ENCODE measurements at places on chromosomes 11 and 22.

DNA sequence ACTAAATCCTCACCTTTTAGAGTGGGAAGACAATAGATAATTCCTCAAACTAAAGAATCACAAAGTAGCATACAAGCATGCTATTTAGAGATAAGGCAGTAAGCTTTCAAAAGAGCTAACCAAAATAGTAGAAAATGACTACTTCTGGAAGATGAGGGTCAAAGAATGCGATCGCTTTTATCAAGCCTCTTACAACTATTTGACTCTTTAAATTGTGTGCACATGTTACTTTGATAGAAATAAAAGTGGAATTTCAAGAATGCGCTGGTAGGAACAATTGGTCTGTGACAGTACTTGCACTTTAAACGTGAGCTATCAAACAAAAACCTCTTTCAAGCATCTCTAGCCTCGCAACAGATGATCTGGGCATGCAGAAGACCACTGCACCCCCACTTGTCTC lies 97.3 kb downstream of the COMMD9 start:
- no peak for DNase-seq
- H3K27ac ChIP-seq: no peak overlapping the region
- no peaks in the 10 kb centered on the region for H3K36me3 ChIP-seq
- no peak overlapping the region for H3K4me3 ChIP-seq
- no peaks in the 10 kb centered on the region for H3K27me3 ChIP-seq

DNA sequence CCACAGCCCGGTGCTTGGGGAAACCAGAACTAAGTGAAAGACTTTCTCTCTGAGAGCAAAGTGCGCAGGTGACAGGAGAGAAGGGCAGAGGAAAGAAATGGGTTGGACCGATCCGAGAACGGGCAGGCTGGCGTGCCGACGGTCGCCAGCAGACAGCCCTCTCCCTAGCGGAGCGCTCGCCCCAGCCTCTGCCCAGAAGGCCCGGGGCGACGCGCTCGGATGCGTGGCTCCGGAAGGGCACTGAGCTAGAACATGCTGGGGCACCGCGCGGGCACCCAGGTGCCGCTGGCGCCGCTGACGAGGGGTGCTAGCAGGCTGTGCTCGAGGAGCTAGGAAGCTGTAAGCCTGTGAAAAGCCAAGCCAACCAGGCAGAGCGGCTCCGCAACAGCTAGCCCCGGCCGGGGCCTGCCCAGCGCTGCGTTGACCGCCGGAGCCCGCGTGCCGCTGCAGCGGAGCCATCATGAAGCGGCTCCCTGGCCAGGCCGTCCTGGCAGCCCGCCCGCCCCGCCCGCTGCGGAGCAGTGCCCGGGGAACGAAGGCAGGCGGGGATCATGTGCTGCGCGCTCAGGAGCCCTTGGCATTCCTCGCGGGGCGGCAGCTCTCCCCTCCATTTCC lies 22.1 kb upstream of the RRAS2 start:
- no peaks in the 10 kb centered on the region for H3K4me1 ChIP-seq
- peak overlapping the region; percentile 72 for H3K4me3 ChIP-seq
- DNase-seq: no peak
- peak overlapping the region; percentile 40 for H3K27ac ChIP-seq

- H3K27me3 ChIP-seq: no peaks in the 10 kb centered on the region
- no peaks in the 10 kb centered on the region for H3K36me3 ChIP-seq
- H3K4me3 ChIP-seq: no peak overlapping the region
- no peak overlapping the region for H3K27ac ChIP-seq
Measured at GRCh38 chr22:20740222-20740951, 33.5 kb upstream of the SERPIND1 start.

DNA sequence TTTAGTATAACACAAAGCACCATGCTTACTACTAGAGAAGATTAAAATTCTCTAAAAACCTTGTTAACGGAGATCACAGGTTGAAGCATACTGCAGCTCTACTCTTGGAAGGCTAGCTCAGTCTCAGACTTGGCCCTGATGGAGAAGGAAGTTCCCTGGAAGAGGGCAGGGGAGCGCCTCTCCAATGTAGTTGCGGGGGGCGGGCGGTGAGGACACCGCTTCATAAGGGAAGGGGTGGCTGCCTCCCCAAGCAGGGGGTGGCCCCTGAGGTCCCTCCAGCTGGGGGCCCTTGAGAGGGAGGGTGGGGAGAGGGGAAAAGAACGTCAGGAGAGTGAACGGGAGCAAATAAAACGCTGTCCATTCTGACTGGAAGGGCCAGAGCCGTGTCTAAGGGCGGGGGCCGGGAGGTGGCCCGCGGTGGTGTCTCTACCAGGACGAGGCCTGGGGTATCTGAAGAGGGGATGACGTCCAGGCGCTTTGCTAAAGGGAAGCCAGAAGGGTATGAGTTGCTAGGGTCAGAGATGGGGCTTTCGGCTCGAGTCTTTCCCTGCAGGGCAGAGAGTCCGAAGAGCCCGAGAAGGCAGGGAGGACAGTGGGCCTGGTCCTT lies 553 bp upstream of the USP47 start:
- H3K27ac ChIP-seq: peak overlapping the region; percentile 94
- H3K36me3 ChIP-seq: no peaks in the 10 kb centered on the region
- no peak for DNase-seq
- no peaks in the 10 kb centered on the region for H3K27me3 ChIP-seq

GRCh38 chr22:46337870-46338269 lies 2.4 kb downstream of the TRMU start:
- no peak for DNase-seq
- H3K4me3 ChIP-seq: no peak overlapping the region
- H3K27me3 ChIP-seq: no peaks in the 10 kb centered on the region
- no peak overlapping the region for H3K27ac ChIP-seq

- H3K4me1 ChIP-seq: no peaks in the 10 kb centered on the region
- H3K27me3 ChIP-seq: peaks cover 8% of the 10 kb centered on the region
- no peak for DNase-seq
- H3K36me3 ChIP-seq: no peaks in the 10 kb centered on the region
Measured at GRCh38 chr11:79150966-79151365, 289.9 kb downstream of the TENM4 start.

DNA sequence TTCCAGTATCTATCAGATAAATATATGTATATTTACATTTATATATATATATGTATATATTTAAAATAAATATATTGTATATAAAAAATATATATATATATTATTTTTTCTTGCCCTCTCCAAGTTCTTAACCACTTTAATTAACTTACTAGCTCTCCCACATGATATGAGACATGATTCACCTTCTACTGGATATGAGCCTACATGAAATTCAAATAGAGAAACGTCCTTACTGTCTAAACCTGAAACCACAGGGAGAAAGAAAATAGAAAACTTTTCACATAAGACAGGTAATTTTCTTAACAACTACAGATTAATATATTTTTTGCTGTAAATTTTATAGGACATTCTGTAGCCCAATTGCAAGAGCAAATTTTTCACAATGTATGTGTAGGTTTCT lies 391.6 kb downstream of the ETS1 start:
- H3K27ac ChIP-seq: no peak overlapping the region
- H3K4me1 ChIP-seq: no peaks in the 10 kb centered on the region
- DNase-seq: no peak
- no peak overlapping the region for H3K4me3 ChIP-seq
- no peaks in the 10 kb centered on the region for H3K36me3 ChIP-seq

DNA sequence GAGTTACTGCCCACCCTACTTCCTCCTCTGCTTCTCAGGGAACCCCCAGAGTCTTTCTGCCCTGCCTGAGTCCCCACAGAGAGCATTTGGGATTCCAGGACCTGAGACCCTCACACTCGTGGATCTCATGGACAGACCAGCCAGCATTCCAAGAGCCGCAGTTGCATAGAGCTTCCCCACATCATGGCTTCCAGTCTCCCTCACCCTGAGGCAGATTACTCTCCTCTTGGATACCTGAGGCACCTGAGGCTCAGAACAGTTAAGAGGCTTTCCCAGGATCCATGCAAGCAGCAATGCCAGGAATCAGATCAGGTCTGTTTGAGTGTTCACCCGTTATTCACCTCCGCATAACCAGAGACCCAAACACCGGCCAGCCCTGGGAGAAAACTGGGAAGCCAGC lies 102.2 kb downstream of the TRIM29 start:
- DNase-seq: no peak
- H3K27ac ChIP-seq: no peak overlapping the region
- no peak overlapping the region for H3K4me3 ChIP-seq
- no peaks in the 10 kb centered on the region for H3K4me1 ChIP-seq

DNA sequence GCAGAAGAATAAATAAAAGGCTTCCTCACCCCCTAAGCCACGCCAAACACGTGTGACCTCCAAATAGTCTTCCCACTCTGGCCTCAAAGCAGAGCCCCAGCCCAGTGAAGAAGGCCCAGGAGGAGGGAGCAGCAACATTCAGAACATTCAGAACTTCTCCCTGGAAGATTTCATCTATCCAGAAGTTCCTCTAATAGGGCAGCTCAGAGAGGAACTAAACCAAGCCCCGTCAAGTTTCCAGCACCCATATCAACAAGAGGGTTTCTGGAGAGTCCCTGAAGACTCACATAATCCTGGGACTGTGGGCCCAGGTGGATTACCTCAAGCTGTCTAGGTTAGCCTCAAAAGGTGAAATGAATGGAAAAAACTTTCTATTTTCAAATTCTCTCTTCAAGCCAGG lies 39.4 kb downstream of the PC start:
- 0 out of 2 replicates have a peak, but pooled peaks cover 5% of the 10 kb centered on the region for H3K4me1 ChIP-seq
- H3K27me3 ChIP-seq: no peaks in the 10 kb centered on the region
- no peak overlapping the region for H3K27ac ChIP-seq
- H3K36me3 ChIP-seq: no peaks in the 10 kb centered on the region
- DNase-seq: no peak
- H3K4me3 ChIP-seq: no peak overlapping the region

- no peaks in the 10 kb centered on the region for H3K4me1 ChIP-seq
- no peak for DNase-seq
- no peak overlapping the region for H3K27ac ChIP-seq
- no peaks in the 10 kb centered on the region for H3K36me3 ChIP-seq
Measured at GRCh38 chr11:32870676-32871075, 21.9 kb upstream of the QSER1 start.

- peaks cover 10% of the 10 kb centered on the region for H3K4me1 ChIP-seq
- no peak within 1 kb of the TSS for H3K4me3 ChIP-seq
Measured at GRCh38 chr11:117796872-117797529, at the start of gene DSCAML1. Gene DSCAML1 (minus strand): TSS chr11:117797216. CDS start chr11:117797079, 137 bp downstream.

GRCh38 chr11:119491753-119492510 lies 69.0 kb upstream of the THY1 start:
- no peaks in the 10 kb centered on the region for H3K4me1 ChIP-seq
- no peak overlapping the region for H3K4me3 ChIP-seq
- no peaks in the 10 kb centered on the region for H3K36me3 ChIP-seq
- peaks cover 2% of the 10 kb centered on the region for H3K27me3 ChIP-seq
- DNase-seq: no peak

GRCh38 chr22:19105867-19106802 lies 16.1 kb downstream of the DGCR2 start:
- no peak overlapping the region for H3K4me3 ChIP-seq
- H3K27me3 ChIP-seq: no peaks in the 10 kb centered on the region
- no peaks in the 10 kb centered on the region for H3K4me1 ChIP-seq

GRCh38 chr11:66107600-66108510 lies 37.8 kb downstream of the PACS1 start:
- no peak for DNase-seq
- no peak overlapping the region for H3K27ac ChIP-seq
- no peak overlapping the region for H3K4me3 ChIP-seq

GRCh38 chr11:61071208-61071681 lies 31.0 kb upstream of the CD5 start:
- no peaks in the 10 kb centered on the region for H3K27me3 ChIP-seq
- H3K27ac ChIP-seq: no peak overlapping the region
- no peak for DNase-seq

DNA sequence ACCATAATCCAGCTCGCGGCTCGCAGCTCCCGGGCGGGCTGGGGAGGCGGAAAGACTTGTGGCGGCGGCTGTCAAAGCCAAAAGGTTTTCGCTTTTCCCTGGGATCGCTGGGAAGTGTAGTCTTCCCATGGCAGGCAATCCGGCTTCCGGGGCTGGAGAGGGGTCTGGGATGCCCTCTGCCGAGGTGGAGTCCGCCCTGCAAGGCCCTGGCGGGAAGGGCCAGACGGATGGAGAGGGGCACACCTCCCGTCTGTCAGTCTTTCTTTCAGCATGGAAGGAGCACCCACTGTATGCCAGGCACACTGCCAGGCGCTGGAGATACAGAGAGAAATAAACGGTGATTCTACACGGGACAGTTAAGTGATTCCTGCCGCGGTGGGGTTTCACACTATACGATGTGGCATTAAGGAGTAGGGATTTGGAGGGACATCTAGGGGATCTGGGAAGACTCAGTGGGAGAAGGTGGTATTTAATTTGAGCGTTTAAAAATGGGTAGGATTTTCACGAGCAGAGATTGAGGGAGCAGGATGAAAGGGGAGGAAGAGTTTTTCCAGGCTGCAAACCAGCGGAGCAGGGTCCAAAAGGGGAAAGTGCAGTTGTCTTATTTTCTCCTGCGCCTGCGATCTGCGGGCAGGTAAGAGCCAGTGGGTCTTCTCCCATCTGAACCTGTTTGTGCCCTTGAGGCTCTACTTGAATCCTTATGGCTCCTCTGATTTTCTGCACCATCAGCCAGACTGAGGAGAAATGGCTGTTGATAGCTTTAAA lies at the start of gene BACE1:
BACE1 (minus strand) TSS at position 60 of the 765 bp plus-strand sequence. CDS start 461 bp downstream, outside the sequence.
- H3K27me3 ChIP-seq: no peaks in the 10 kb centered on the region
- peaks cover 11% of the 10 kb centered on the region for H3K4me1 ChIP-seq
- DNase-seq: peak; percentile 46
- H3K36me3 ChIP-seq: no peaks in the 10 kb centered on the region
- H3K4me3 ChIP-seq: peak within 1 kb of the TSS; percentile 63
- peak within 1 kb of the TSS; percentile 78 for H3K27ac ChIP-seq

DNA sequence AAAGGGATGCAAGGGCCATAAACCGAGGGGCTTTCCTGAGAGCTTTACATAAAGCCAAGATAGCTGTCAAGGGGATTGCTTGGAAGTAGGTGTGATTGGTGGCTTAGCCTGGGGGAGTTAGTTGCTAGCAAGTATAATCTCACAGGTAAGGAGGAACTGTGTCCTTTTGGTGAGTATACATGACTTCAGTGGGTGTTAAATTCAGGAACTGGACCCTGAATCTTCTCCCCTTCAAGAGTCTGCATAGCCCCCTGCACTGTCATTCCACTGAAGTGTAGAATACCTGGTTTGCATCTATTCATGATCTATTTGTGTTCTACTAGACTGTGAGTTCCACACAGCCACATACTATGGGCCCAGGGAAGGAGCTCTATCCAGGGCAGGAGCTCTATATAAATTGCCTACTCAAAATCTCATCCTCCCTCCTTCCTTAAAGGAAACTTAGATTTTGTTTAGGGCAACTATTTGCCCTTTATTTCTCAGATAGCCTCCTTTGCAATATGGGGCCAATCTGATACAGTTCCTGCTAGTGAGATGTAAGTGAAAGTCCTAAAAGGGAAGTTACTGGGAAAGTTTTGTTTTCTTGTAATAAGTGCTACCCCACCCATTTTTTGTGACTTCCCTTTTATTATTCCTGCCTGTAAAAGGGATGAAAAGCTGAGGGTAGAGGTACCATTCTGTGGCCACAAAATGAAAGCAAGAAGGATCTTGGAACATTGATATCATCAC lies 120.5 kb downstream of the PGR start:
- H3K27ac ChIP-seq: no peak overlapping the region
- 0 out of 2 replicates have a peak, but pooled peaks cover 3% of the 10 kb centered on the region for H3K27me3 ChIP-seq
- DNase-seq: no peak
- H3K36me3 ChIP-seq: no peaks in the 10 kb centered on the region

GRCh38 chr11:120314861-120315260 lies 10.2 kb upstream of the TLCD5 start:
- H3K4me1 ChIP-seq: no peaks in the 10 kb centered on the region
- no peaks in the 10 kb centered on the region for H3K36me3 ChIP-seq
- H3K4me3 ChIP-seq: no peak overlapping the region
- no peak overlapping the region for H3K27ac ChIP-seq
- no peaks in the 10 kb centered on the region for H3K27me3 ChIP-seq

- H3K4me1 ChIP-seq: peaks cover 10% of the 10 kb centered on the region
- peak; percentile 97 for DNase-seq
- H3K27me3 ChIP-seq: no peaks in the 10 kb centered on the region
- no peaks in the 10 kb centered on the region for H3K36me3 ChIP-seq
Measured at GRCh38 chr11:66891851-66892660, 35.2 kb downstream of the LRFN4 start.
